Kasumi-1 (cell line): ENCODE measurements at places on chromosomes 13 and 19.

DNA sequence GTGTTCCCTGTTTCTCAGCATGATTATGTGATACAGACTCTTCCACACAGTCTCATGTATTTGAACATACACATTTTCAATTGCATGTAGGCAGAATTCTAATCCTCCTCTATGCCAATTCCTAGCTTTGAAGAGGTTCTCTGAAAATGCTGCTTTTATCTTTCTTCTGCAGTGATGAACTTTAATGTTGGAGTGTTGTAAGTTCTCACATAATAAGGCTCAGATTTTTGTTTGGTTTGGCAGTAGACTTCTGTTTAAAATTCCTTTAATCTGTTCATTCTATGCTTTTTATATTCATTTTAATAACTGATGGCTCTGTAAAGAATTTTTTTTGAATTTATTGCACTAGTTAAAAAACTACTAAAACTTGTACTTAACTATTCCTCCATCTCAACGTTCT, 225.8 kb downstream of the GGACT start:
- DNase-seq: no peak

- no peak for DNase-seq
Observed at GRCh38 chr13:45086484-45086883, 33.8 kb upstream of the GTF2F2 start.

GRCh38 chr19:50330365-50331078, 1.3 kb upstream of the KCNC3 start:
- peak; percentile 38 for DNase-seq

DNA sequence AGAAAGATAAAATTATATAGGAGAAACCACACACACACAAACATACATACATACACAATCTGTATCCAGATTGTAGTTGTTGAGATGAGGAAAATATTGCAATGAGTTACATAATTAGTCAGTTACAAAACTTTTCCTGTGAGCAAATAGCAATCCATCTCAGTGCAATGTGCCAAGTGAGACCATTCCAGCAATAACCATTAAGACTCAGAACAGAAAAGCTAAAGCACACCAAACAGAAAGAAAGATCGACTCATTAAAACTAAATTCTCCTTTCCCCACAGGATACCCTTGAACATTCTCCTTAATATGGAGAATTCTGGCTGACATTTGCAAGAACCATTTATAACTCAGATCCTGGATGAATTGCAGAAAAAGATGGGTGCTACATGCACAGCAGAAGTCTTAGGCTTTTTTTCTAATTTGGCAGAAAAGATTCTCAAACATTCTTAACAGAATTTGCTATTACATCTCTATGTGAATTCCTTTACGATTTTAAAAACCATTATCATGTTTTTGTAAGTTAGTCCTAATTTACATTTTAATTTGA, 1341.2 kb upstream of the SPRY2 start:
- no peak for DNase-seq

GRCh38 chr19:45478454-45479238, 10.8 kb downstream of the FOSB start:
- DNase-seq: peak; percentile 86

DNA sequence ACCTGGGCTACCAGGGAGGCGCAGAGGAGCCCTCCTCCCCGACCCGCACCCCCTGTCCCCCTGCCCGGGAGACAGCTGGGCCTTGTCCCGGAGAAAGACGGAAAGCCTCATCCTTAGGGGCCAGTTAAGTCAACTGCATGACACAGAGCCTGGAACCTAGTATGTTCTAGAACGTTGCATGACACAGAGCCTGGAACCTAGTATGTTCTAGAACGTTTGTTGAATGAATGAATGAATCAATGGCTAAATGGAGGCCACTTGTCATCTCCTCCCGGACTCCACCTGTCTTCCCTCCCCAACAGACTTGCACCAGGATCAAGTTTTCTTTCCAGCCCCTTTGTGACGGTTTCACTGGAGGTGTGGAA, 706 bp downstream of the SERP2 start:
- no peak for DNase-seq

GRCh38 chr13:77732287-77732686, 34.8 kb downstream of the SLAIN1 start:
- DNase-seq: no peak

GRCh38 chr13:47190696-47191305, 293.9 kb upstream of the HTR2A start:
- no peak for DNase-seq

DNA sequence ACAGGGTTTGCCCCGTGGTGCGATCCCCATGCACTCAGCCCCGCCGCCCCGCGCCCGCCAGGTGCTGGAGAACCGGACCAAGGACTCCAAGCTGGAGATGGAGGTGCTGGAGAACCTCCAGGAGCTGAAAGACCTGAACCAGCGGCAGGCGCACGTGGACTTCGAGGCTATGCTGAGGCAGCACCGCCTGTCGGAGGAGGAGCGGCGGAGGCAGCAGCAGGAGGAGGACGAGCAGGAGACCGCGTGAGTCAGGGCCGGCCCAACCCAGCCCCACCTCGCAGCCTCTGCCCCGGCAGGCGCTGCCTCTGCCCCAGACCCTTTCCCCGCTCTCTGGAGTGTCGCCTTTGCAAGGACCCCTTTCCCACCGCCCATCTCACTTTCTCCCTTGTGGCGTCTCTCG, 11.3 kb downstream of the YJU2 start:
- no peak for DNase-seq

GRCh38 chr19:38183251-38183897, 40.6 kb downstream of the DPF1 start:
- DNase-seq: no peak

DNA sequence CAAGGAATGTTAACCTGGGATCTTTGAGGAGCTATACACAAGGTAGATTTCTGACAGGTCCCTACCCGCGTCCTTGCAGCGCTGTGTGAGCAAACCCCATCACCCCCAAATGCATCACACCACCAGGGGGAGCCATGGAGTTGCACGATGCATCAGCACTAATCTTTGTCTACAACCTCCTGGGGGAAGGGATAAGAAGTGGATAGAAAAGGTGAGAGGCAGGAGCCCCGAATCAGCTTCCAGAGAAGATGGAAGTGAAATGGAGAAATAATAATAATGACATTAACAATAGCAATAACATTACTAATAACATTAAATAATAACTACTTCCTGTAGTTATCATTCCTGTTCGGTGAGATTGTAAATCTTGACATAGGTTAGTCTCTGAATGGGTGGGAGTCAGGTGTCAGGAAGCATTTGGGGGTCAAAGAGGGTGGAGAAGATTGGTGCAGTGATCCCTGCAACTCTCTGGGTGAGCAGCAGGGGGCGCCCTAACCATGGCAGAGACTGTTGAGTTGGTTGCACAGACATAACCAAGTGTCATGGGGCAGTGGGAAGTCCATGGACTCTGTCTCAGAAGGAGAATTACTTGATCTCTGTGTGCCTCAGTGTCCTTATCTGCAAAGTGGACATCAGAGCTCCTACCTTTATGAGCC, 16.5 kb downstream of the SIGLEC7 start:
- DNase-seq: peak; percentile 42

DNA sequence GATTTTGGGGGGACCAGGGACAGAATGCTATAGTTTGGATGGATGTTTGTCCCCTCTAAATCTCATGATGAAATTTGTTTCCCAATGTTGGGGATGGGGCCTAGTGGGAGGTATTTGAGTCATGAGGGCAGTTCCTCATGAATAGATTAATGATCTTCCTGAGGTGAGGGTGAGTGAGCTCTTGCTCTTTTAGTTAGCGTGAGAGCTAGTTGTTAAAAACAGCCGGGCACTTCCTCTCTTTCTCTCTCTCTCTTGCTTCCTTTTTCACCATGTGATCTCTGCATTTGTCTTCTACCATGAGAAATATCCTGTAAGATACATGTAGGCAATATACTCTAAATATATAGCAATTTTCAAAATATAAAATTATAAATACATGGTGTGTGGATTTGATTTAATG, 290.8 kb upstream of the PCDH9 start:
- peak; percentile 3 for DNase-seq

- DNase-seq: peak; percentile 84
Observed at GRCh38 chr19:45164577-45165335, 4.0 kb upstream of the NKPD1 start.

DNA sequence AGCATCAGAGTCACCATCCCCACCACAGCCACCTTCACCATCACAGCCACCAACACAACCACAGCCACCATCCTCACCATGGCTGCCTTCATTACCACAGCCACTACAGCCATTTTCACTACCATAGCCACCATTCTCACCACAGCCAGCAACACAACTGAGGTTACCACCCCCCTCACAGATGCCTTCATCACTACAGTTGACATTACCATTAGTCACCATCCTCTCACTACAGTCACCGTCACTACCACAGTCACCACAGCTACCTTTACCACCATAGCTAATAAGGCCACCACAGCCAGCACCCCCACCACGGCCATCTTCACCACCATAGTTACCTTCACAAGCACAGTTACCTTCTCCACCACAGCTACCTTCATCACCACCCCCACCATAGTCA, 269.6 kb downstream of the DNAJC15 start:
- no peak for DNase-seq

GRCh38 chr13:43031881-43032280, 8.5 kb downstream of the DNAJC15 start:
- DNase-seq: peak; percentile 24

DNA sequence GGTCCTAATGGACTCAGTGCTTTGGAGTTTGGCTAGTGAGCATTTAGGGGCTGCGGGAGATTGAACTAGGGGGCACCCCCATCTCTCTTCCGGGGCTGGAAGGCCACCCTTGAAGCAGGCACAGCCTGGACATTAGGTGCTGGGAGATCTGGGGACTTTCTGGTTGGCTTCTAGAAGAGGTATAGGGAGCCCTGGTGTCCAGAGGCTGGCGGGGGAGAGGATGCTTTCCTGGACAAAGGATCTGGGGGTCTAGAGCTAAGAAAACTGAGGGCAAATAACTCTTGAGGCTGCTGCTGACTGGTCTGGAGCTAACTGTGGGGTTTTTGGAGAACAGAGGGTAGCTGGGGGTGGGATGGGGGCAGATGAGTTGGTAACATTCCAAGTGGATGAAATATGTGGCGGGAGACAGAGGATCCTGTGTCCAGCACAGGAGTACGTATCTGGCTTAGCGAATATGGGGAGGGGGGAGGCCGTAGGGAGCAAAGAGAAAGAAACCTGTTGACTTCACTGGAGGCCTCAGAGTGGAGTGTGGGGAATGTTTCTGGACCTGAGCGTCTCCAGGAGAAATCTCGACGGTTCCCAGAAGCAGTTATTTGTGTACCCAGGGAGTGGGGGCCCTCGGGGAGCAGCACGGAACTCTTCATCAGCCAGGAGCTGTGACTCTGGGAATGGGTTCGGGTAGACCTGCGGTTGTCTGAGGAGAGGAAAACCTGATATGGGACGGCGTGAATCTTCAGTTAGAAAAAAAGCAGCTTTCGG, 1.4 kb downstream of the HNRNPUL1 start:
- peak; percentile 26 for DNase-seq

DNA sequence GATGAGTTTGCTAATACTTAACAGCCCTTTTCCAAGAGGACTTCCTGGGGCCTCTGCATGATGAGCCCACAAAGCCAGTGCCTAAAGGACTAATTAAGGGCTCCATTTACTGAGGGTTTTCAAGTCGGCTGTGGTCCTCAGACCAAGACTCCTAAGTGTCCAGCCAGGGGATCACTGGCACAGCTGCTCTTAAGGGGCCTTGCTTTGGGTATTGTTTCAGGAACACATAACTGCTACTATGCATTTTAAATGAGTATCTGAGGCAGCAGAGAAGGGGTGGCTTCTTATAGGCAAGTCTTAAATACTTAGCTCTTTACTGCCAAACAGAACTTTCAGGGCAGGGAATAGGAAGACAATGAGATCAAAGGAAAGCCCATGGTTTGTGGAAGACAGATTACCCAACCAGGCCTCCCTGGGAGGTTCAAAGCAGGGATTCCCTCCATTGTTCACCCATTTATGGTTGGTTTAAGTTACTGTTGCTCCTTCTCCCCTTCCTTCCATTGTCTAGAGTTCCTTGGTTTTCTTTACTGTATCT, 61.9 kb downstream of the TNFRSF19 start:
- no peak for DNase-seq

- DNase-seq: no peak
Observed at GRCh38 chr13:64332048-64332447, 2898.1 kb downstream of the PCDH9 start.

- no peak for DNase-seq
Observed at GRCh38 chr13:112733661-112734379, 44.0 kb downstream of the ATP11A start.

DNA sequence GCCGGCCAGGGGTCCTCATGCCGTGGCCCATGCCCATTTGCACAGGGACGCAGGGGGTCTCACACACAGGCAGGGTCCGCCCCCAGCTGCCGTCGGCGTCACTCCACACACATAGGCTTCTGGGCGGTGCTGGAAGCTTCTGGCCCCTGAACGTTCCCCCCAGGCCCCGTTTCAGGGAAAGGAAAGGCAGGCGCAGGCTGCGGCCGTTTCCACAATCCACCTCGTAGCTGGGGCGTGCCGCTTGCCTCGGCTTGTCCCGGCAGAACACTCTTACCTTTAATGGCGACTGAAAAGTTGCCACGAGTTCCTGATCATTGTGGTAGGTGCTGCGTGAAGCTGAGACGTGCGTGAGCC, 53.4 kb downstream of the MCF2L start:
- DNase-seq: no peak

DNA sequence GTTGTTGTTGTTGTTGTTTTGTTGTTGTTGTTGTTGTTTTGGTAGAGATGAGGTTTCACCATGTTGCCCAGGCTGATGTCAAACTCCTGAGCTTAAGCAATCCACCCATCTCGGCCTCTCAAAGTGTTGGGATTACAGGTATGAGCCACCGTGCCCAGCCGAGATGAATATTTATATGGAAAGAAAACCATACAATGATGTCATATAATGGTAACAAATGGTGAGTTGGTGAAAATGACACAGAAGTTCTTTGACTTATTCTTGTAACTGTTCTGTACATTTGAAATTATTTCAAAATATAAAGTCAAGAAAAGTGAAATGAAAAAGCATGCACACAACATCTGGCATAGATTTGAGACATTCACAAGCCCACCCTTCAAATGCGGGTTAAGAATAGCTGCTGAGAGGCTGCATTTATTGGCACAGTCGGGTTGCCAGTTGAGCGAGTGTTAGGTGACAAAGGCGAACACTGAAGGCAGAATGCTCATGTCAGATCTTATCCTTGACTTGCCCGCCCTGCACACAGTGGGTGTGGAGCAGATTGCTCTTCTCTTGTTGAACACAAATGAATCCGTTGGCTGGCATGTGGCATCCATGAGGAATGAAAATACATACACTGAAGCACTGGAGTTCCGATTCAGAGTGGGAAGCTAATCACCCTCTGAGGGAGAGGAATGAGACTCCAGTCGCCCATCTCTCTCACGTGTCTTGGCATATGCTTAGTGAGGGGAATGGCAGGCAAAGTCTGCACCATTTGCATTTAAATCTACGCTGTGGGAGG, 15.8 kb upstream of the UBE2S start:
- DNase-seq: no peak
